ENCODE measurements at places on chromosomes 2 and 18. TPM values are rescaled to one million over a fixed set of nuclear protein-coding genes. Genes with fewer than 3 reads are reported as not detected.
A peak's percentile ranks its signal among the peaks of the same experiment; 100 is the strongest.

GRCh38 chr2:181483876-181484275, 26.7 kb downstream of the ITGA4 start:
- DNase-seq, result no peak

- peak; percentile 62 for DNase-seq
These were observed 11.1 kb upstream of the CYS1 start for GRCh38 chr2:10091182-10091888.

DNA sequence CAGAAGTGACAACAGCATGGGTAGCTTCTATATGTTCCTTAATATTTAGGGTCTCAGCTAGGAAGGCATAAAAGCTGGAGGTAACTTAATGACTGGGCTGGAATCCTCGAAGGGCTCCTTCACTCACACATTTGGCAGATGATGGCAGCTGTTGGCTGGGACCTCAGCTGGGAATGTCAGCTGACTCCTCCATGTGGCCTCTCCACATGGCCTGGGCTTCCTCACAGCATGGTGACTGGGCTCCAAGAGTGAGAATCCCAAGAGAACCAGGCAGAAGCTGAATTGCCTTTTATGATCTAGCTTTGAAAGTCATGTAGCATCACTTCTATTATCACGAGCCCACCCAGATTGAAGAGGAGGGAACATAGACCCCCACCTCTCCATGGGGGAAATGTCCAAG, 54.9 kb downstream of the TET3 start:
- no peak for DNase-seq

DNA sequence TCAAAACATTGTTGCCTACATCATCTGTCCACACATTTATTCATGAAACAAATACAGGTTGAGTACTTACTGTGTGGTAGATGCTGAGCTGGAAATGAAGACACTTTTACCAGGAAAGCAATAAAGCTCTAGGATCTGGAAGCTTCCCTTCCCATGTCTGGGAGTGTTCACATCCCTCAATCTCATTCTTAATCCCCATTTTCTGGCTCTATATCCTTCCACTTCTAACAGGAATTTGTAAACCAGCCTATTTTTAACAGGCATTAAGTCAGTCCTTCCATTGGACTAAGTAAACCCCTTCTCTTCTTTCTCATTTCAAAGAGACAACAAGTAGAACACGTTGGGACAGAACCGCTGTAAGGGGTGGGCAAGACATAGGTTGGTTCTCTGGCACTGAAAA, 589.5 kb downstream of the ARHGAP15 start:
- no peak for DNase-seq

RTP5 gene
- not detected for total RNA-seq

SERPINB13 gene
- not detected for total RNA-seq

TBC1D8 gene
- 14.4 TPM for total RNA-seq
